NCI-H1092 (cell line): ENCODE measurements at places on chromosomes 4 and X.

GRCh38 chr4:89724716-89725115, 112.2 kb downstream of the SNCA start:
- no peak for DNase-seq

- no peak for DNase-seq
Observed at GRCh38 chrX:7216981-7217587, 69.1 kb upstream of the PUDP start.

- DNase-seq: no peak
Observed at GRCh38 chr4:25448379-25449109, 71.5 kb downstream of the ANAPC4 start.

GRCh38 chrX:43559644-43560043, 96.5 kb upstream of the MAOA start:
- DNase-seq: peak; percentile 18

DNA sequence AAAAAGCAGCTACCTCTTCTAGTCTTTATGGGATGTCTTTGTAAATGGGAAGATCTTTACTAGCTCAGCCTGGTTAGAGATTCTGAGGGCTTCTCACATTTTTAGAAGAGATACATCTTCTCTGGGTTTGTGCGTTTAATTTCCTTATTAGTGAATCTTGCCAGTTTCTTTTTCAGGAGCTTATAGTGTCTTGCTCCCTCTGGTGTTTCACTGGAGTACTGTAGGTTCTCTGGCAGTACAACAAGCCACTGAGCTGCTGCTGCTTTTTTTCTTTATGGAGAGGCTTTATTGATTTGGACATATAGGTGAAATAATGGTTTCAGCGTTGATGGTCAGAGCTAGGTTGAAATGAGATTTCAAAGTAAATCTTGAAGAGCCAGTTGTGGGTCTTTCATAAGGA, 82.9 kb downstream of the LAS1L start:
- peak; percentile 7 for DNase-seq

GRCh38 chrX:133598601-133599335, 183.5 kb upstream of the GPC4 start:
- DNase-seq: no peak

DNA sequence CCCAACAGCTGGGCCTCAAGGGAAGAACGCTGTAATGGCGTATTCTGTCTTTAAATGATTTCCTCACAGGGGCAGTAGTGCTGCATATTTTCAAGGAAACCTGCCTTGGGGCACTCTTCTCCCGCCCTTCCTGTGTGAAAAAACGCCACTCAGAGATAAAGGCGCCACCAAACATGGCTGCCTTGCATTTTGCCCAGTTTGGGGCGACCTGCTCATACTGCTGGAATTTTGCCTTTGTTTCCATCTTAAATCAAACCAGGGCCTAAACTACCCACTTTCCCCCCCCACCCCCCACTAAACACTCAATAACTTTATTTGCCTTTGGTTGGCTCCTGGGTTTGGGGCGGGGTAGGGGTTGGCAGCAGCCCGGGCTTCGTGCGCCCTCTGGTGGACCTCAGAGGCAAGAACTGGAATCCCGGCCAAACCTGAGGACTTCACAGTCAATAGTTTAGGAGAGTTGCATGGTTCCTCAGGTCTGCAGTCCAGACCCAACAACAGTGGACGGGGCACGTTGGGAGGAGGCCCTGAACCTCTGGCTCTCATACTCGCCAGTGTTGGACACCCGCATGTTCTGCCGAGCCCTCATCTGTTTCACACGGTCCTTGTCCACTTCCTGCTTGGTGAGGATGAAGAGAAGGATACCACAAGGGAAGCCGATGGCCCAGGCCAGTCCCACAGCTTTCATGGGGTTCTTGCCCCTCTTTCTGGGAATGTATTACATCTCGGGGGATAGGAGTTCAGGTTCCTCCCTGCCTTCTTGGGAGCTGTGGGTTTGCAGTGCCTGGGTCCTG, 220.1 kb upstream of the STK26 start:
- no peak for DNase-seq

- DNase-seq: no peak
Observed at GRCh38 chr4:184924516-184924915, 93.8 kb upstream of the HELT start.

DNA sequence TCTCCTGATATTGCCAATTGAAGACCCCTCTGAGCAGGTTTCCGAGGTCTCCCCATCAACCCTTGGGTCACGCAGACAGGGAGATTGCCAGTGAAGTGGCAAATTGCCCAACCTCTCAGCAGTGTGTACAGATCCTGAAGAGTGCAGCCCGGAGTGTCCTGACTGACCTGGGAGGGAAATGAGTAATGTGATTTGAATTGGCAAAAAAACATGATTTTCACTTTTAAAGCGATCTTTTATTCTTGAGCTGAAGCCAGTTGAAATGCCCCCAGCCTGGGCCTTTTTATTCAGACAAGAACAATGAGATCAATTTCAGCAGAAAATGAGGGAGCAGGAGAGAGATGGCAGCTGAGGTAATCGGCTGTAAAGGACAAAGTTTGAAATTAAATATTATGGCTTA, 401.8 kb downstream of the RAPGEF2 start:
- no peak for DNase-seq

DNA sequence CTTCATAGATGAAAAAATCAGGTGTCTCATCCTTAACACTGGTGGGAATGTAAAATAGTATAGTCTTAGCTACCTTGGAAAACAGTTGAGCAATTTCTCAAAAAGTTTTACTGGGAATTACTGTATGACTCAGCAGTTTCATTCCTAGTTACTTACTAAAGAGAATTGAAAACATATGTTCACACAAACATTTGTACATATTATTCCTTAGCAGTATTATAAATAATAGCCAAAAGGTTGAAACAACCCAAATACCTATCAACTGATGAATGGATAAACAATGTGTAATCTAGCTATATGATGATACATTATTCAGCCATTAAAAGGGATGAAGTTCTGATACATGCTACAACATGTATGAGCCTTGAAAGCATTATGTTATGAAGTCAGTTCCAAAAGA, 41.7 kb downstream of the RBM46 start:
- DNase-seq: no peak

- no peak for DNase-seq
Observed at GRCh38 chrX:154369449-154370299, 4.8 kb downstream of the FLNA start.

DNA sequence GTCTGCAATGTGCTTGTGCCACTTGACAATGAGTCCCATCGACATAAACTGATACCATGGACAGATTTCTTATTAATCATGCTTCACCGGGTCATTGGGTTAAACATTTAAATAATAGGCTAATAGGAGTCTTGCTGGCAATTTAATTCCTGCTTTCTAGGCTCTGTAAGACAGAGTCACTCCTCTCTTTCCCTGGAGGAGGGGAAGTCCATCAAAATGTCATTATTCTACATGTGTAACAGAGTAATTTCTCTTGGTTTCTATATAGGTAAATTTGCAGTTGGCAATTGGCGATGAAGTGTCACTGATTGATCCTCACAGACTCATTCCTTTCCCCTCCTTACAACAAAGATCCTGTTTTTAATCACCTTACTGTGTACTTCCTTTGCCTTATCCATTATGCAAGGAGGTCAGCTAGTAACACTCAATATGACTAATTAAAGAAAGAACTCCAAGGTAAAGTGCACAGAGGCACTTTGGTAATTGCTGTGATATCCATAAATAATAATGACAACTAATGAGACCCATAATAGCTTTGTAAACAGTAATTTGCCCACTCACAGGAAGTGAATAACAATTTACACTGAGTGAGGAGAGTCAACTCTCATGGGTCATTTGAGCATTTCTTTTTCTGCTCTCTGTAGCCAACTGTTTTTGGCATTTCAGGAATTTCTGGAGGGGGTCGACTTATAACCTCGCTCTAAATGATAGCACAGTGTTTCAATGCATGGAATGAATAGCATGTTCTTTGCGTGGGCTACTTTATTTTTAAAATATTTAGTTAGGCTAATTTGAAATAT, 184.0 kb downstream of the UGT8 start:
- peak; percentile 10 for DNase-seq

GRCh38 chrX:129690435-129690834, 35.7 kb upstream of the APLN start:
- no peak for DNase-seq

DNA sequence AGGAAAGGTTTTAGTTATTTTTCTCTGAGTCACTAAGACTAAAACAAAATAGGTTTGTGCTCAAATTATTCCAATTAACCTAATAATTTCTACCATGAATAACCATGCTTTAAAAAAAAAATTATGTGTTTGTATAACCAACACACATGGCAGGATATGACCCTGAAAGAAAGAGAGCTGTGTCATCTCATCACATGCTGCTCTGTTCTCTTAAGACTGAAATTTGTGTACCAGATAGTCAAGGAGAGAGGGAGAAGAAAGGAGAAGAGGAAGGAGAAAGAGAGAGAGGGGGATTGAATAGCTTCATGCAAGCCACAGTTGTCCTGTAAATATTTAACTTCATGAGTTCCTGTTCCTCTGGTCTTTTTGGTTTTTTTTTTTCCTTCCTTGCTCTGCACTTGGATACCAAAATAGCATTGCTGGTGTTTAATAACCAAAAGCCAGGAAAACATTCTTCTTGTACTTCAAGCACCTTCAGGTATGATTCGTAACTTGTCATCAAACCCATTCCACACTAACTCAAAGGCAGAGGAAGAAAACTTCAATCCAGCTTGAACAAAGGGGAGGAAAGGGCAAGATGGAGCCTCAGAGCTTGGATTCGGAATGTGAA, 6.4 kb upstream of the PROM1 start:
- no peak for DNase-seq

DNA sequence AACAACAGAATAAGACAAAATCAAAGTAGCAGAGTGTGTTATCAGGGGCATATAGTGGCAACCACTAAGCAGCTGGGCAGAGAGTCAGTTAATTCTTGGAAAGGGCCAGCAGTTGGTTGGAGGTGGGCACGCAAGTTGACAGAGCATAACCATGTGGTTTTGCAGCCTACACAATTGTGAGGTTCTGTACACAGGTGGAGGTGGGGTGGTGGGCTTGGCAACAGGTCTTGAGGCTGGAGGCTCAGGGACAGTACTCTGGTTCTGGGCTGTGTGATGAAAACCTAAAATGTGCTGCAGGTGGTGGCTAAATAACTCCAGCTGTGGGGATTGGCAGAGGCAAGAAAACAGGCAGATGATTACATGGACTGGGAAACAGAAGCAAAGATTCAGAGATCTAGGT, 1112.7 kb downstream of the PDHA2 start:
- no peak for DNase-seq

- DNase-seq: no peak
Observed at GRCh38 chr4:831483-831805, 5.5 kb upstream of the CPLX1 start.

DNA sequence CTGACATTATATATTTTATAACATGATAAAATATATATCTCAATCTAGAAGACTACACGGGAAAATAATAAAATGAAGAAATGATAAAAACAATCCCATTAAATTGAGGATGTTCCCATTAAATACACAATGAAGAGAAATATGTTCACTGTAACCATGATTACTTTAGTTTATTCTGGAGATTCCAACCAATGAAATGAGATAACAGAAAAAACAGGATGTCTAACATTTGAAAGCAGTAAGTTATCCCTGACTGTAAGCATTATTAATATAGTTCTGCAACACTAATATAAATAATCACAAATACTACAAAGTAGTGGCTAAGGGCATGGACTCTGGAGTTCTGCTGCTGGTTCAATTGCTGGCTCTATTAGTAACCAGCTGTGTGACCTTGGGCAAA, 169.4 kb downstream of the RNF150 start:
- no peak for DNase-seq

- no peak for DNase-seq
Observed at GRCh38 chr4:185879666-185880312, 67.8 kb upstream of the SORBS2 start.
